ENCODE measurements at places on chromosomes 3 and 15.
A peak's percentile ranks its signal among the peaks of the same experiment; 100 is the strongest.

- no peak for DNase-seq
Measured at GRCh38 chr3:189687475-189687874, 56.3 kb downstream of the TP63 start.

DNA sequence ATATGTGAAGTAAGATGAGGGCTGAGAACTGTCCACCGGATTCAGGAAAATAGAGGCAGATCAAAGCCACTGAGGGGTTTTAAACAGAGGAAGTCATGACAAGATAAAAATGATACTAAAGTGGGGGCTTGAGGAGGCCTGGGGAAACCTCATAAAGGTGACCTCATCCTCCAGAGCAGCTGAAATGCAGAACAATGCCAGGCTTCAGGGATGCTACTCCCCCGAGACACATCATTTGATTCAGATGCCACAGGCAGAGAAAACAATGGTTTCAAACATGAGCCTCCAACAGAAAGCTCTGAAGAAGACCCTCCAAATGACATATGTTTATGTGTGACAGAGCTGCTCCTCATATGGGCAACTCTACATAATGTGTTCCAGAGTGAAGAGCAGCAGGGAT is 6.4 kb downstream of the CFAP20DC start:
- DNase-seq = no peak

GRCh38 chr15:48469681-48470080 is 138.5 kb downstream of the DUT start:
- DNase-seq = no peak

DNA sequence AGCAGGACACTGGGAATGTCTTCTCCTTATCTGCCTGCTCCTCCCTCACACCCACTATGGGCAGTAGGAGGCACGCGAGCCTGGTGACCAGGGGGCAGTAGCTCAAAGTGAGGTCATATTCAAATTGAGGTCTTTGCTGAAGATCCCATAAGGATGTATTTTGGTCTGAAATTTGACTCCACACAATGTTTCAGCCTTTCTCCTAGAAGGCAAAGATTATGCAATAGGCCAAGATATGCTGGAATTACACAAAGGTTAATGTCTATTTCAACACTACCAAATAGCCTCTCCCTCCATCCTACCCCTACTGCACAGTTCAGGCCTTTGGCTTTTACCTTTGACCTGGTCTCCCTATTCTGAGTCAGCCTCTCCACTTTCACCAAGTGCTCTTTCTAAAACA is 203.0 kb downstream of the TIGIT start:
- DNase-seq = no peak

DNA sequence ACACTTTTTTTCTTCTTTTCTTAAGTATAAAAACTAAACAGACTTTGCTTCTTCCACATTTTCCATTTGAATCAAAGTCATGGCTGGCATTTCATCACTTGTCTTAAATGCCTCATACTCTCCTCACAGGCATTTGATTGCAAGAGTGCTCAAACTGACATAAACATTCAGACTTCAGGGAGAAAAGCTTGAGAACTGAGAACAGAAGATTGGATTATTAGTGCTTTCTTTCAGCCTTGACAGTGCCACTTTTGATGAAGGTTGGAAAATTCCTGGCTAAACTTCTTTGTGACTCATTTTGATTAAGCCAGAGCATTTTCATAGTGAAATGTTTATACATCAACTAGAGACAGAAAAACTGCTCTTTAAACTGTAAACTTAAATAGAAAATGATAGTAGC is 544.4 kb downstream of the DIPK2A start:
- no peak for DNase-seq

- no peak for DNase-seq
Measured at GRCh38 chr3:39639344-39640236, 169.8 kb upstream of the MYRIP start.

- no peak for DNase-seq
Measured at GRCh38 chr3:43255662-43256061, 30.7 kb upstream of the SNRK start.

DNA sequence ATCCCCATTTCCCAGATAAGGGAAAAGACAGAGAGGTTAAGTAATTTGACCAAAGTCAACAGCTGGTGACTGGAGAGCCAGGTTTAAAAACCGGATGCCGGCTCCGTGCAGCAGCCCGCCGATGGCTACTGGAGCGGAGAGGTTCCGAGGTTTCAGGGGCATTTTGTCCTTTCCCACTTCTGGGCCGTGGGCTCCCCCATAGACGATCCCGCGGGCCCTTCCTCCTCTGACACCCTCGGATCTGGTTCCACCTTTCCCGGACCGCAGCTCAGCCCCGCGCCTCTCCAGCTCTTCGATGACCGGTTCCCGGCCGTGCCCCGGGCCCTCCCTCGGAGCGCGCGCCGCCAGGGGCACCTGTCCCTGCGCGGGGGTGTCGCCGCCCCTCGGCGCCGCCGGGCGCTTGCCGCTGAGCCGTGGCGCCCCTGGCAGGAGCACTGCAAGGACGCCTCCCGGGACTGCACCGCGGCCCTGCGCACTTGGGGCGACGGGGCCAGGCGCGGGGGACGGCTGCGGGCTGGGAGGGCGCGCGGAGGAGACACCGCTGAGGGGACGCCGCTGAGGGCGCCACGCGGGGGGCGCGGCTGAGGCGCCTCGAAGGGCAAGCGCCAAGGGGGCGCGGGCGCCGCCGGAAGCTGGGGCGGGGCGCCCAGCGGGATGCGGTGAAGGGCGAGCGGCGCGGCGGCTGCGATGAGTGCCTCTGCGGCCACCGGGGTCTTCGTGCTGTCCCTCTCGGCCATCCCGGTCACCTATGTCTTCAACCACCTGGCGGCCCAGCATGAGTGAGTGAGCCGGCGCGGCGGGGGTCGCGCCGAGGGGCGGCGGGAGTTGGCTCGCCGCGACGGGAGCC is at the start of gene TM6SF1:
TM6SF1 (plus strand) TSS at position 652 of the 847 bp plus-strand sequence; CDS start at position 688, 36 bp downstream.
- DNase-seq = peak; percentile 33

GRCh38 chr3:187944390-187945179 is 199.3 kb upstream of the BCL6 start:
- no peak for DNase-seq

GRCh38 chr15:98397419-98397818 is 250.9 kb upstream of the IGF1R start:
- DNase-seq = no peak

DNA sequence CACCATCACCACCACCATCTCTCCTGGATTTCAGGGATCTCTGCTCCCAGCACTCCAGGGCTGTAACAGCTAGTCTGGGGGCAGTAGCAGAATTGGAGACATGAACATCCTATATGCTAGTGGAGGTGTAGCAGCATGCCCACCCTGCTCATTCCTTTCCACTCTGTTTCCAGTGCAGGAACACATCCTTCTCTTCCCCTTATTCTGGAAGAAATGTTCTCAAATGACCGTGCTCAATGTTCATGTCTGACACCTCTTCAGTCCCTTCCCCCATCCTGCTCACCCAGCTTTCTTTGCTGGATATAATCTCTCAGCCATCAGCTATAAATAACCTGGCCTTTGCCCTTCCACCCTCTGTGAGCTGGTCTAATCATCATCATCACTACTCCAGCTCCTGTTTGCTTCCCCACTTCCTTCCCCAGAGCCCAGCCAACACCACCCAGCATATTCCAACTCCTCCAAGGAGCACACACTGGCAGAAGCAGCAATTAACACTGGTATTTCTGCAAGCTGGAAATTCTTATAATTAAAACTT is 31.1 kb downstream of the DCLK3 start:
- no peak for DNase-seq

- peak; percentile 90 for DNase-seq
Measured at GRCh38 chr15:28098766-28099554, at the start of gene OCA2. Gene OCA2 (minus strand): TSS chr15:28099315. CDS start chr15:28081874, 17,441 bp downstream.

- DNase-seq = peak; percentile 88
Measured at GRCh38 chr3:8658306-8659212, 14.0 kb upstream of the SSUH2 start.

- no peak for DNase-seq
Measured at GRCh38 chr15:95684693-95685115, 645.8 kb upstream of the NR2F2 start.

Data from tongue (tissue), 3 donors.